ENCODE measurements at places on chromosomes 5 and 9. TPM values are rescaled to one million over a fixed set of nuclear protein-coding genes. Genes with fewer than 3 reads are reported as not detected.

Gene IFNB1
- not detected for total RNA-seq

Gene PLCXD3
- 25.9 TPM for total RNA-seq

Gene NEUROG1
- 0.39 TPM for total RNA-seq

Gene TAF11L9
- not detected for total RNA-seq

DNA sequence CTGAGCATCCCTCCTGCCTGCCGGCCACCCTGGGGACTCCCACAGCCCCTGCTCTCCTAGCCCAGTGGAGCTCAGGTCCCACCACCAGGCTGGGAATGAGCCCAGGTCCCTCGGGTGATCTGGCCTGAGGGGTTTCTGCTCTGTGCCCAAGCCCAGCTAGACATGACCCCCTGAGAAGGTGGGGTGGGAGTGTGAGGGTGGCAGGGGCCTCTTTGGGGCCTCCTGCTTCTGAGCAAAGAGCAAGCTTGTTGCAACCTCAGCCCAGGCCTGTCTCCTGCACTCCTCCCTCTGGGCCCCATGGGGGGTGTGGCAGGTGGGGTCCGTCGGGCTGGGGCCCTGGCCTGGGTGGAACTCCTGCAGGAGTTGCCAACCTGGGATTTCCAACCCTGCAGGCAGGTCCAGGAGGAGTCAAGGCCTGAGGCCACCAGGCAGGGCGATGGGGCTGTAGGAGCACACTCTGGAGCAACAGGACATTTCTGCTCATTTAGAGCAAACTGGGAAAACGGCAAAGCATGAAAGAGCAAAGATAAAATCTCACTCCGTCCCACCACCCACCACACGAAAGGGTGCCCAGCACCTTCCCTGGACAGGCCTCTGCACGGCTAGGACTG is 11.4 kb upstream of the NRARP start:
- H3K27ac ChIP-seq, result no peak overlapping the region
- no peak for DNase-seq
- H3K4me1 ChIP-seq, result peaks cover 48% of the 10 kb centered on the region

DNA sequence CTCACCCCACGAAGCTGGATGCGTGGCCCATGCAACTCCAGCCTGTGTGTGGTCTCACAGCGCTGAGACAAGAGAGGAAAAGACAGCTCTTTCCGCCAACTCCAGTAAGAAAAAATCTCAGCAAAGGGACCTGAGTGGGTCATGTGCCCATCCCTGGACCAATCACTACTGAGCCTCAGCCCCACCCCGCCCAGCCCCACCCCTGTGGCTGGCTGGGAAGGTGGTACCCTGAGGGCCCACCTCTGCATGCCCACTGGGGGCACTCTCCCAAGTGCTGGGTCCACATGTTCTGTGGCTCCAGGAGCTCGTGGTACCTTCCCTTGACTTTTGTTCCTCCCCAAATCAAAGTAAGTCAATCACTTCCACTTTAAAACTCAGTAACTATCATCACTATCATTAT is 105.1 kb upstream of the SMIM23 start:
- no peak for DNase-seq
- no peaks in the 10 kb centered on the region for H3K4me1 ChIP-seq
- H3K27ac ChIP-seq, result no peak overlapping the region
- no peaks in the 10 kb centered on the region for H3K36me3 ChIP-seq
- no peaks in the 10 kb centered on the region for H3K27me3 ChIP-seq

Measured in spinal cord (tissue), 10 donors.